ENCODE measurements at places on chromosomes 3 and 15.

DNA sequence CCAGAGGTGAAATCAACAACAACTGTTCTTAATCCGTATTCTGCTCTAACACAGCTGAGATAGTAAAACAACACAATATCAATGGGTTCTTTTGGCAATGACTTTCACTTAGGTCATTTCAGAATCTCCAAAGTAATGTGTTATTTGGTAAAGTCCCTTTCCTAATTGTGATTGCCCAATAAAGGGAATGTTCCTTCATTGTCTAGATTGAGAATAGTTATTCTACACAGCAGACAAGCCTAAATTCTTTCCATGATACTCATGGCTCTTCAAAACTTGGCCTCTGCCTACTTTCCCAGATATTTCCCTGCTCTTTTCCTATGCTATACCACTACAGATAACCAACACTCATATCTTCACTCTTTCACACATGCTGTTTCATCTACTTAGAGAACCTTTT lies 219.8 kb downstream of the FMN1 start:
- DNase-seq = no peak

DNA sequence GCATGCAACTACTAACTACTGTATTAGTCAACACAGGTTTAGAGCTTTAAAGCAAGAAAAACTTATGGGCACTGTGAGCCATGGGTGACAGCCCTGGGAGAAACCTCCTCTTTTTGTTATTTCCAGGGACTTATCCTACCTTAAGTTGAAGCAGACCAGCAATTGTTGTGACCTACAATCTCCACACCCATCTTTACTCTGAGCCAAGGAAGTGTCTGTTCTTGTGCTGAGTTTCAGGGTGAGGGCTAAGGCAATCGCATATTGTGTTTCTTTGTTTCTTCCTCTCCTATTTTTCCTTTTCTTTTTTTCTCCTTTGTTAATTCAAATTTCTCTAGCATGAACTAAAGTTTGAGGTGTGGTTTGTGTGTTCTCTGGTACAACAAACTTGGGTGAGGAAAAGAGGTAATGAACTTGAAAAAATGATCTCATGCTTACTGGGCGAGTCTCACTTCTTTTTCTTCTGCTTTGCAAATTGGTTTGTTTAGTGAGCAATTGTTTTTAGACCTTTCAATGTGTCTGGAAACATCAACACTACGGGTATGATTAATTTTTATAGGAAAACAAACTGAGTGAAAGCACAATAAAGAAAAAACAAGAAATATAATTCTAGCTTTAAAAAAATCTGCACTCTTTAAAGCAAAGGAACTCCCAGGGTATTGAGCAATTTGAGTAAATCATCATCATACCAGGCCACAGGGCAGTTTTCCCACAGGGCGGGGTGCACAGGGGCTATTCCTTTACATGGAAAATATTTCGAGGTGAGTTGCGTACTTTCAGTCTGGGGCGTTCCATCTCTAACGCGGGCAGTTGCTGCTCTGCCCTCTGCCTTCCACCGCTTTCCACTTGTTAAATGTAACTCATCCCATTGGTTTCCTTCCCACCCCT lies 2.7 kb downstream of the UPK1B start:
- DNase-seq = peak; percentile 67

- no peak for DNase-seq
These were observed 10.7 kb downstream of the CHST14 start for GRCh38 chr15:40481341-40482074.

GRCh38 chr3:106130384-106131198 lies 261.8 kb upstream of the CBLB start:
- no peak for DNase-seq

DNA sequence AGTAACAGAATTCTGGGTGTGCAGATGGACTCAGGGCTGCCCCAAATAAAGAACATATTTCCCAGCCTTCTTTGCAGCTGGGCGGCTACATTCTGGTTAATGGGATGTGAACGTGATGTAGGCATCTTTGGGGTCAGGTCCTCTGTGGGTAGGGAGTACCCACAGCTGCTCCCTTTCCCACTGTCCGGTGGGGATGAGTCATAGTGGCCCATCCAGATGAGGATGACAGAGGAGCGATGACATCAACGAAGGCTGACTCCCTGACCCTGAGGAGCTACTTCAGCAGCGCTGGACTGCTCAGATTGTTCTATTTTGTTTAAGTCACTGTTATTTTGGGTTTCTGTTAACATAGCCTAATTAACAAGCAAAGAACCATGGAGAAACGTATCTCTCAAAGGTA lies 38.0 kb downstream of the SRPRB start:
- no peak for DNase-seq

DNA sequence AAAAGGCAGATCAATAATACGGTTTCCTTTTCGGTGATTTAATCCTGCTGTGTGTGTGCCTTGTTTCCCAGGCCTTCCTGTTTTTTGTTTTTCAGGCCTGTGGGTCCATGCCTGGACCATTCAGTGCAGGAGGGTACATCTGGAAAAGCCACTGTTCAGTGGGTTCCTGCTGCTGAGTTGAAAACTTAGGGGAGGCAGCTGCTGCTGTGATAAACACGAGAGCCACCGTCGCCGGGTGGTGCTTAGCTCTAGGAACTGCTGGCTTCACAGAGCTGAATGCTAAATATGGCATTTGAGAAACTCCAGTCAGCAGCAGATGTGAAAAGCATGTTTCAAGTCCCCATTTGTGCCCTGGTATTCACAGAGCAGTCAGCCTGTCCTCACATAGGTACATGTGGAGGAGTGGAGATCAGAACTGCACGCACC lies 44.0 kb downstream of the SYNM start:
- no peak for DNase-seq

DNA sequence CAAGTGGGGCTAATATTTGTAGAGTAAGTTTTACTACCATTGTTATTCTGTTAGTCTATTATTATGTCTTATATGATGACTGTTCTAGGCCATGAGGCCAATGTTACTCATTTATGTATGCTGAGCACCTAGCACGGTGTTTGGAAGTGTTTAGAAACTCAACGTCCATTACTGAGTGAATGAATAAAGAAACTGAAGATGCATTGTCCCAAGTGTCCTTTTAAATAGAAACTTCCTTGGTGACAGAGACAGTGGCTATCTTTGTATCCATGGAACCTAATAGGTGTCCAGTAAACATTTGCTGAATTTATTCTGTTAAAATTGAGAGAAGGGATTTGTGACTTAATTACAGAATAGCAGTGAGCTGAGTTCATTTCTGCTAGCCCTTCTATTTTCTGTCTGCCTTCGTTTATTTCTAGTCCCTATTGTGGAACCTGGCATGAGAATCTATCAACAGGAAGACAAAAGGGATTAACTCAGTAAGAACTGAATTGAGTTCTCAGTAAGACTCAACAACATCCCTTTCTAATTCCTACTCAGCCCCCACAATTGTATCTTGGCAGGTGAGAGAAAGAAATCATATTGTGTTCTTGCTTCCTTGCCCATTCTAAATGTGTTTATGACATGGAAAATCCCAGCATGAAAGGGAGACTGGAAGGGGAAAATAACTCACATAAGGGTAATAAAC lies 246.6 kb upstream of the LRRC3B start:
- DNase-seq = no peak

DNA sequence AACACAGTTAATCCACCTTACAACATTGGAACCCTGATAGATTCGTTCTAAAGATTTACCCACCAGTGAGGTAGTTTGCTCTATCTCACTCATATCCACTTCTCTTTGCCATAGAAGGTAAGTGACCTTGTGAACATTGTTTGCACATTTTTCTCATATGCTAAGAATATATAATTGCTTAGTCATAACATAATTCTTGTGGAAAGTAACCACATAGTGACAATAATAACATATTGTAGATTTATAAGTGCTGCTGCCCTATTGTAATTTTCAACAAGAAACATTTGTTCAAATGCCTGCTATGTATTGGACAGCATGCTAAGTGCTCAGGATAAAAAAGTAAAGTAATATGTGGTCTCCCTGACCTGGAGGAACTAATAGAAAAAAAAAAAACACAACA lies 554.2 kb upstream of the KCNMB2 start:
- DNase-seq = no peak

DNA sequence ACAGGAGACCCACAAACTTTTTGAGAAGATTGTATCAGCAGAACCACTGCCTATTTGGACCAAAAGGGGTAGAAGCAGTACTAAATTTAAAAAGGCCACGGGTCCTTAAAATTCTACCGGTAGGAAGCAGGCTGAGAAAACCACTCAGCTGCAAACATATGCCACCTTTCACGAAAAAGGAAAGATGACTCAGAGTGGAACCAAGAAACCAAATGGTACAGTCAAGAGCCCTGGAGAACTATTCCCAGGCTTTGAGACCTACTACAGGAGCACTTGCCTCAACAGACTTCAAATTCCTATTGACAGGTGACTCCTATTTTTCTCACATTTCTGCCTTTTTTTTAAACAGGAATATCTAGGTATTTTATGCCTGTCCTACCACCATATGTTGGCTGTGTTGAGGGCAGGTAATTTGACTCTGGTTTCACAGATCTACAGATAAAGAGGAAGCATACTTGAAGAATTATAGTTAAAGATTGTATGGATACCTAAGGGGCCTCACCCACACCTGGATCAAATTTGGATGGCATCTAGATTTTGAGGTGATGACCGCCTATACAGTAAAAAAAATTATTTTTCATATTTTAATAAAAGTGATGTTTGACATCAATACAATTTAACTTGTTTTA lies 10.1 kb downstream of the GOLIM4 start:
- no peak for DNase-seq

GRCh38 chr3:88101142-88101541 lies 42.1 kb downstream of the ZNF654 start:
- no peak for DNase-seq

GRCh38 chr3:9276761-9277370 lies 27.4 kb upstream of the SRGAP3 start:
- no peak for DNase-seq

GRCh38 chr3:38235466-38235865 lies 30.1 kb upstream of the SLC22A13 start:
- DNase-seq = no peak

DNA sequence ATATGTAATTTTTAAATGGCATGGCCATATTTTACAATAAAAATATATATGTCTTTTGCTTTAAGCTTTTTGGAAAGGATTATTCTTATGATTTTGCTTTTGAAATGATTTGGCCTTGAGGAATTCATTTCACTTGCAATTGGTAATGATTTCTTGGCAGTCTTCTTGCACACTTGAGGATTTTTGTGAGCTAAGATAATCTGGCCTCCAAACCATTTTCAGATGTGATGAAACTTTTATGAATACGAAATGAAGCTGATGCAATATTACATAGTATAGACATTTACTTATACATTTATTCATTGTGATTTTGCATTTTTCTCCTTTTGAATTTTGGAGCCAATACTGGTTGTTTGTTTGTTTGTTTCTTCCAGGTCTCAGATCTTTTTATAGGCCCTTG lies 6.4 kb upstream of the SH2D7 start:
- DNase-seq = no peak

DNA sequence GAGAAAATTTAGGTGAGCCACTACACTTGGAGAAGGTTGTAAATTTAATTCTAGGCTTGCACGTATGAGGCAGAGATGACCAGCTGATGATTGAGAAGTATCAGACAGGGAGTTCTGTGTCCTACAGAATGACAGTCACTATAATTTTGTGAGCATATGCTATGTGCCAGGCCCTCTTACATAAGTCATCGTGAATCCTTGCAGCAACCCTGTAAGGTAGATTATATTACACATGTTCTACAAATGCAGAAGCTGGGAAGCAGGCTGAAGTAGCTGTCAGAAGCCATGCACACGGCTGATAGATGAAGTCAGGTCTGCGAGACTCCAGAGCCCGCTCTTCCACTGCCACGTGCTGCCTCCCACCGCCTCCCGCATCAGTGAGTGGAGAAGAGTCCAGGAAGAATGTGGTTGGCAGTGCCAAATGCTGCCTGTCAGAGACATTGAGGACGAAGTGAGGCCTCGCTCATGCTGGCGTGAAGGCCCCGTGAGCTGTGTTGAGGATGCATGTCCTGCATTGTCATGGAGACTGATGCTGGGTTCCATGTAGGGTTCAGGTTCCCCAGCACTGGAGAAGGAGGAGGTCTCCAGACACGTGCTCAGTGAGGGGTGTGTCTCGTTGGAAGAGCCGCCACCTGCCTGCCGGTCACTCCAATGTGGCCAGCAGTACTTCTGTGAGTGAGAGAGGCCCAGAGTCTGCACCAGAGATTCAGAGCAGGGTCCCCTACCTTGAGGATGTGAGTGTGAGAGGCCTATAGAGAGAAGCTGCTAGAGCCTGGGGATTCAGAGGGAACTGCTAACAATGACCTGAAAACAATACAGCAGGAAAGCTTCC lies 123.3 kb upstream of the PLXNA1 start:
- no peak for DNase-seq

DNA sequence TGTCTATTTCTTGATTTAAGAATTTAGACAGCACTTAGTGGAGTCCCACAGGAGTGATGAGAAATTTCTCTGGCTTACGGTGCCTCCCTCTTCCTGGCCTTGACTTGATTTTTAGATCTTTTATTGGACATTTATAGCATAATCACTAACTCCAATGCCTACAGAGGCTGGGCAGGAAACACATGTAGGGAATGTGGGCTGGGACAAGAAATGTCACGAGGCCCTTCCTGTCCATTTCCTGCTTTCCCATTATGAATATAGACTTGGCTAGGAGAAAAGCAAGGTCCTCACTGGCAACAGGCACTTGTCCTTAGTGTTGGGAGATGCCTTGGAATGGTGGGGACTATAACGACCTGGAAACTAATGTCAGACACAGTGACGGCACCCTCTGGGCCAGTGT lies 100.3 kb downstream of the MYLK start:
- no peak for DNase-seq

DNA sequence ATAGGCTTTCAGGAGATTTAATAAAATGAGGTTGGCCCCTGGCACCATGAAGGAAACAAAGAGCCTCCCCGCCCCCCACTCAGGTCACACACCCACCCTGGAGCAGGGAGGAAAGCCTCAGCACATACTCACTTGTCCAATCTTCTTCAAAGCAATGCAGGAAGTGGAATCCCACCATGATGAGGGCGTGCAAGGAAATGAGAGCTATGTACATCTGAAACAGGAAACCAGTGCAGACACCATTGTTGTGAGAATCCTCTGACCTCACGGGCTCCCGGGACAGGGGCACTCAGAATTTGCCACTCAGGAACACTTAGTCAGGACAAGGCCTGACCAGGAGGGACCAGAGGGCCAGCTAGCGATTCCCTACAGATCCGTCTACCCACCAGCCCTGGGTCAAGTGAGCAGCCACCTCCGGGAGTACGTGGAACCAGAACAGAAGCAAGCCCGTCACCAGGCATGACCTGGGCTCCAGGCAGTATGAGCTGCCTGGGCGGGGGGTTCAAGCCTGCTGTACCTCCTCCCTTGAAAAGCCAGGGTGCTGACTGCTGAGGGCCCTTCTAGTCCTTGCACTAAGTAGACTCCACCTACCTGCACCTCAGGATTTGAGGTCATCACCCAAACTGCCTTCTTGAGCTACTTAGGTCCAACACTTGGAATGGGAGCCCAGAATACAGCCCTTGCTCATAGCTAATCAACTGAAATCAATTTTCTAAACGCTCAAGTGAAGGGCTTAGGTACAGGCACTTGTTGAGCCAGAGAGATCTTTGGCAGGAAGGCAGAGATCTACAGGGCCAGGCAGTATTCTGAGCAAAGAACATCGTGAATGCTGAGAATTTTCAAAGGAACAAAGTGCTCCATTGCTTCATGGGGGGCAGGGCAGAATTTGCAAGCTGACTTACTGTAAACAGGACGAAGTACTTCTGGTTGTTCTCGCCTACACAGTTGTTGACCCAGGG lies 42.7 kb downstream of the ZDHHC3 start:
- no peak for DNase-seq
